CMK (cell line): ENCODE measurements at places on chromosomes 11 and 22.

DNA sequence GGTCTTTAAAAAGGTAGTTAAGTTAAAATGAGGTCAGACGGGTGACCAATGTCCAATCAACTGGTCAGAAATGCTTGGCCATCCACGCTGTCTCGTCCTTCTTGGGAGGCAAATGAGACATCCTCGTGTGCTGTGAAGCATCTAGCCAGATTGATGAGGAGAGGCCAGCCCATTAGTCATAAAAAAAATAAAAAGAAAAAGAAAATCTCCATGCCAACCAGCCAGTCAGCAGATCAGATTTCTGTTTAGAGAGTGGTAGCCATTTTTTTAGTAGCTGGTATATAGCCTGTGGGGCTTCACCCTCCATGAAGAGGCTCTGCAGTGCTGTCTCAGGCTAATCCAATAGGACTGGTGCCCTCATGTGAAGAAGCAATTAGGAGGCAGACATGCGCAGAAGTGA is 343.1 kb upstream of the SYN3 start:
- DNase-seq: no peak

DNA sequence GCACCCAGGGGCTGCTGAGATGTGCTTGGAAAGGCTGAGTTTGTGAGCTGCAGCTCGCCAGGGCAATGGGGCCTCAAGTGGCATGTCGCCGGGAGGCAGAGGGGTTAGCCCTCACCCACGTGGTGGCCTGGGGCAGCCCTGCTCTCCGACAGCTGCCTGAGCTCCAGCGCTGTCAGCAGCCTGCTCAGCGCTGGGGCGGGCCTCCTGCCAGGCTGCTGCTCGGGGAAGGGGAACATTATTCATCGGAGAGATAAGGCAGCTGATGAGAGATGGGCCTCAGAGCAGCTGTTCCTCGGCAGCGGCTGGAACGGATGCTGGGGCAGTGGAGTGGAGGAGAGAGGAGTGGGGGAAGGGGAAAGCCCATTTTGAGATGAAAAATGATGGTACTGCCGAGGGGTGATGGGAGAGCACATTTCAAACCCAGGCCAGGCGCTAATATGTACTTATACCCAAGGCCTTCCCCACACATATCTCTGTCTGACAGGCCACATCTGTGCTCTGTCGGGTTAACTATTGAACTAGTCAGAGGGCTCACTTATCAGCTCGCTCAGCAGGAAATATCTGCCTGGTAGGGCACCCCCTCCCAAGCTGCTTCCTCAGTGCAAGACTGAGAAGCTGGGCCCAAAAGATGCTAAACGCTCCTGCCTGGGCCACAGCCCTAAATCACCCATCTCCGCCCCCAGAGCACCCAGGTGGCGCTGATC is 79.5 kb downstream of the TIMP3 start:
- DNase-seq: peak; percentile 95

- no peak for DNase-seq
Measured at GRCh38 chr11:104905271-104905670, 7.0 kb upstream of the CASP12 start.

DNA sequence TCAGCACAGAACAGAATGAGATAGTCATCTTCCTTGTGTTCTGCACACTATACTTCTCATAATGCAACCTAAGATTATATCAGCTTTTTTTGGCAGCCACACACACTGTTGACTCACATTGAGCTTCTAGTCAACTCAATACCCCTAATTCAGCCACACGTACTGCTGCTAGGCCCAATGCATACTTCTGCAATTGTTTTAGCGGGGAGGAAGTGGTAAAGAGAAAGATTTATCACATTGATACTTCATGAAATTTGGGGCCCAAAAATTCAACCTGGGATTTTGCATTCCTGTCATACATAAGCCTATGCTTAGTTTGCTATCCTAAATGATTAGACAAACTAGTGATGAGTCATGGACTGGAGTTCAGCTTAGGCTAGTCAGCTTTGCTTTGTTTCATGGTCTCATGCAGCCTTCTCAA is 8.6 kb upstream of the UPB1 start:
- no peak for DNase-seq

DNA sequence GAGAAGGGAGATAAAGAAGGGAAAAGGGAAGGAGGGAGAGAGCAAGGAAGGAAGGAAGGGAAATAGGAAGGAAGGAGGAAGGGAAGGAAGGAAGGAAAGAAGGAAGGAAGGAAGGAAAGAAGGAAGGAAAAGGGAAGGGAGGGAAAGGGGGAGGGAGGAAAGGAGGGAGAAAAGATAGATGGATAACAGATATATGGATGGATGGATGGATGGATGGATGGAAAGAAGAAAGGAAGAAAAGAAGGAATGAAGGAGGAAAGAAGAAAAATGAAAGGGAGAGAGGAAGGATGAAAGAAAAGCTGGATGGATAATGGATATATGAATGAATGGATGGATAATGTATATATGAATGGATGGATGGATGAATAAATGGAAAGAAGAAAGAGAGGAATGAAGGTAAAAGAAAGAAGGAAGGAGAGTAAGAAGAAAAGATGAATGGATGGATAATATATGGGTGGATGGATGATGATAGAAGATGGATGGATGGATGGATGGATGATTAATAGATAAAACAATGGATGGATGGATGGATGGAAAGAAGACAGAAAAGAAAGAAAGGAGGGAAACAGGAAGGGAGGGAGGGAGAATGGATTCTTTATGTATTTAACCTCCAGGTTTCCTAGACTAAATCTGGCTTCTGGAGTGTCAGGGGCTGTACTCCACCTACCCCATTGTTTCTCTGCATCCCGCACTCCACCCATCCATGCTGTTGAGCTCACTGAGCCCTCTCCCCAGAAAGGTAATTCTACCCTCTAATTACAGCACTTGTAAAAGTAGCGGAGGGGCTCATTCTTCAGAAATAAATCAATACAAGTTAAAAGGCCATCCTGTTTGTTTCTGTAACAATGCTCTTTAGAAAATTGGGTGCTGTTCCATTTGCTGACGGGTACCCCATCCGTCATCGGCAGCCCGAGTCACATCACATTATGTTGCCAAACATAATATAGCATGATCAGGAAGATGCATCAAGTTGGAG is 506.1 kb downstream of the MIAT start:
- DNase-seq: no peak

DNA sequence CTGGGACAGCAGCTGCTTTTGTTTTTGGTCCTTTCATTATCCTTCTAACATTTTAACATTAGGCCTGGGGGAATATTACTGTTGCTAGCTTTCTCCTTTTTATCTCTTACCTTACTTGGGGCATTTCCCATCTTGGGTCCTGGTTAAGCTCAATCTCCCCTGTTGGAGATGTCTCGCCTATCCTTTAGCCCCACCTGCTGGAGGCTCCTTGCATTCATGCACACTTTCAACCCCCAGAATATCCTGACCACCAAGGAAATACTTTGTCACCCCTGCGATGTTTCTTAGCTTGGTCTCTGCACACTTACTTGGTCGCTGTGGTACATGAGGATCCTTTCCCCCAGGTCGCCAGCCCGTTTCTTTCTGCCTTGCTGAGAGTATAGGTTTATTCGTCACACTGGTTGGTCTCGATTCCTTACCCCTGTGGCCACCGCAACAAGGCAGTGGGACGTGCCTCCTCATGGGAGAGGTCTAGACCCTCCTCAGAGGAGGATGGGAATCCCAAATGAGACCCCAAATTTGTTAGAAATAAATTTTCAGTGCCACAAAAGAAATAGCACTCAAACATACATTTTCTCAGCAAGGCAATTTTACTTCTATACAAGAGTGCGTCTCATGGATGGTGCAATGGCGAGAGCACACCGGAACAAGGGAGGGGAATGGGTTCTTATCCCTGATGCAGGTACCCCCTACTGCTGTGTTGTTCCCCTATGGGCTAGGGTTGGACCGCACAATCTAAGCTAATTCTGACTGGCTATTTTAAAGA is 5.4 kb upstream of the TXN2 start:
- DNase-seq: no peak

- no peak for DNase-seq
Measured at GRCh38 chr22:28703436-28703835, 23.8 kb upstream of the TTC28 start.

- no peak for DNase-seq
Measured at GRCh38 chr11:98029832-98030231, 990.9 kb upstream of the CNTN5 start.

DNA sequence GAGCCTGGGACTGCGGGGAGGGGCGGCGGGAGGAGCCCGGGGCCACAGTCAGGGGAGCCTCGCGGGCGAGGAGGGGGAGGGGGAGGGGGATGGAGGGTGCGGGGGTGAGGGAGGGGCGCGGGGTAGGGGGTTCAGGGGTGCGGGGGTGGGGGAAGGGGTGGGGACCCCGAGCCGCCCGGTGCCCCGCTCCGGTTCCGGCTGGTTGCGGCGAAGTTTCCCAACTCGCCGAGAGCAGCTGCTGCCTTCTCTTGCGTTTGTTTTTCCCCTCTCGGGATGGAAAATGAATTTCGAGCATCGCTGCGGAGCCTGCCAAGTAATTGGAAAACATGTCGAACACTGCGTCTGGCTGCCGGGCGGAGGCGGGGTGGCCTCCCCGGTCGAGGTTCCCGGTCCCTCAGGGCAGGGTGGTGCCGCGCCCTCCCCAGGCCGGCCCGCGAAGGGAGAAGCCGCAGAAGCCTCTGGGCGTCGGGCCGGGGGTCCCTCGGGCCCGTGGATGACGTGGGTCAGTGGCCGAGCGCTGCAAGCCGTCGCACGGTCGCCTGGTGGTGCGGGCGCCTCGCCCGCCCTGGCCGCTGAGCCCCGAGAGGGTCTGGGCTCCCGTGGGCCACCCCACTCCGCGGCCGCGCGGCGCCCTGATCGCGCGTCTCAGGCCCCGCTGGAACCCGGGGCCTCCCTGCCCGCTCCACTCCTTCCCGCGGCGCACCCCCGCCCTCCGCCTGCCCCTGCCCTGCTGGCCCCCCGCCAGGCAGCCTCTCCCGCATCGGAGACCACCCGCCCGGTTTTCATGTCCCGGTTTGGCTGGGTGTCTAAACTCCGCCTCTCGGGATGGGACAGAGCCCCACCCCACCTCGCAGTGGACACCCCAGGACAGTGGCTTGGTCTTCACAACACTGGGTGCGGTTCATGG is 12.1 kb downstream of the SPATA19 start:
- no peak for DNase-seq

- DNase-seq: no peak
Measured at GRCh38 chr22:30602049-30602448, 4.9 kb upstream of the TCN2 start.

DNA sequence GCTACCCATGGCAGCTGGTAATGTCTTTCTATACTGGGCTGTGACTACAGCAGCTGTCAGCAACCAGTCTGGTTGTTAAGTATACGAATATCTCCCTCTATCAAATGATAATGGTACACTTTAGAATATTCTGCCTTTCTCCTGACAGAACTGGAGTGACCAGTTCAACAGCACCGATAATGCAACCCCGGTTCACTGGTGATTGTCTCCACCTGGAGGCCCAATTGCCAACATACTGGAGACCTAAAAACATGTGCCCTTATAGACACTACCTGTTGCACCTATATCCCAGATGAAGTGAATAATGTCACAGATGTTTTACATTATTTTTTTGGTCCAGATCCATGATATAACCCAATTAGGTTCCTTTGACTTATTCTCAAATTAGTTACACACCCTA is 21.1 kb downstream of the OR5P2 start:
- DNase-seq: no peak

DNA sequence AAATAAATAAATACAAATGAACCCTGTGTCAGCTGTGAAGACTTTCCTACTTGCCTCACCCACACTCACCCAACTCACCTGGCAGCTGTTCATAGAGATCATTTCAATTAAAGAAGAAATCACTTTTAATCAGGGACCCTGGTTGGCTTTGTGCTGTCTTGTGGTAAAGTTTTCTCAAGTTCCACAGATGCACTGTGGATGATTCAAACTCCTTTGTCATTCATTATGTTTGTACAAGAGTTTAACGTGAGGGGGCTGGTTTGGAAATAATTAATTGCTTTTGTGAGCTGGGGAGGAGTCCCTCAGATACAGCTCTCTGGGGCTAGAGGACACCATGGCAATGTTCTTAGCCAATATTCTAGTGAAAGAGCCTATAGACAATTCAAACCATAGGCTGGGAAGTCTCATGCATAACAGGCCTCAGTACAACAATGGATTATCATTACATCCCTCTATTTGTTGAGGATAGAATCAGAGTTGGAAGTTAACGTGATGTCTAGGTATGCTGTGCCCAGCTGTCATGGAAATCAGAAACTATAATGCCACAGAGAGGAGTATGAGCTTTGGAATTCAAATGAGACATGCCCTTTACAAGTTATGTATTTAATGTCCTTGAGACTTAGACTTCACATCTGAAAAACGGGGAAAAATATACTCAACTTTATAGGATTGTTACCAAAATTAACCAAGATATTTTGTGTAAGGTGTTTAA is 698.5 kb downstream of the KCNA4 start:
- DNase-seq: no peak

DNA sequence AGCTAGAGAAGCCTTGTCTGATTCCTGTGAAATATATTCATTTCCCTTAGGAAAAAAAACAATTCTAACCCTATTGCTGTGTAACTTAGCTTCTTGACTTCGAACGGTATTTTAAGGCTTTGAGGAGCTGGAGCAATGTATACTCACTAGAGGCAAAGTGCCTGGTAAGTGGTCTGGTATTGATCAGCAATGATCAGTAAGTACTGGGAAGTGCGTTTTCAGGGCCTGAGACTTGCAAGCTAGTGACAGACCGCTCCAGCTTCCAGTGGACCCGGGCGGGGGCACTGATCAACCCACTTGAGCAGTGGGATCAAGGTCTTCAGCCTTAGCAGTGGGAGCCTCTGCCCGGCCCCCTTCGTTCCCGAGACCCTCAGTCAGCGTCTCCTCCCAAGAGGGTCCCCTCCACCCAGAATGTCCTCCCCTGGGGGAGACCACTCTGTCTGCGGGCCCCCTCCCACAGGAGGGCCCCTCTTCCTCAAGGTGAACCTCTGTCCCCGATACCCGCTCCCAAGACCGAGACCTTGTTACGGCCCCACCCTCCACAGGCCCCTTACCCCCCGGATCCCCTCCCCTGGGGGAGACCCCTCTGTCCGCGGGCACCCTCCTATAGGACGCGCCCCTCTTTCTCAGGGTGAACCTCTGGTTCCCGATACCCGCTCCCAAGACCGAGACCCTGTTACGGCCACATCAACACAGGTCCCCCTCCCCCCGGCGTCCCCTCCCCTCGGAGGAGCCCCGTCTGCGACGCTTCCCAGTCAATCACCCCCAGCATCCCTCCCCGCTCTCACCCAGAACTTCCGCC is 452 bp upstream of the ATXN10 start:
- DNase-seq: no peak

- DNase-seq: no peak
Measured at GRCh38 chr22:23688571-23688970, 2.2 kb upstream of the RGL4 start.

- no peak for DNase-seq
Measured at GRCh38 chr11:68020575-68020974, 9.9 kb upstream of the NDUFS8 start.

GRCh38 chr22:33335611-33336279 is 277.6 kb upstream of the SYN3 start:
- DNase-seq: no peak

GRCh38 chr11:75323609-75324008 is 27.9 kb downstream of the ARRB1 start:
- no peak for DNase-seq

GRCh38 chr11:102343809-102344208 is 3.2 kb upstream of the BIRC2 start:
- DNase-seq: no peak

- no peak for DNase-seq
Measured at GRCh38 chr11:126265811-126266210, 2.9 kb downstream of the SRPRA start.

- no peak for DNase-seq
Measured at GRCh38 chr11:23569547-23569946, 709.3 kb upstream of the CCDC179 start.

GRCh38 chr11:2860636-2861035 is 24.9 kb downstream of the CDKN1C start:
- no peak for DNase-seq
